ENCODE measurements at places on chromosomes 16 and 17.

DNA sequence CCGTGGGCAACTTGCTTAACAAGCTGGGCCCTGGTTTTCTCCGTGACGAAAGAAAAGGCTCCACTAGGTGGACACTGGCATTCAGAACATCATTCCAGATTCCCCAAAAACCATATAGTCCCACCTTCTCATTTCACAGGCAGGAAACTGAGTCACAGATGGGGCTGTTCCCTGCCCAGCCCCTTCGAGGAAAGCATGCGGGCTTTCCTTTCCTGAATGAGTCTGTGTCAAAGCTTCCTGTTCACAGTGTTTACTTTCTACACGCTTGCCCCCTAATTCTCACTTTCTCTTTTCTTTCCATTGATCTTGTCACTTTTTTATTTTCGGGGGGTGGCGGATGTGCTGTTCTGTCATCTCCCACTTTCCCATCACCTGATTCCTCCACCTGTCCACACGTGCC lies 10.3 kb upstream of the LGALS9 start:
- no peak for DNase-seq

GRCh38 chr16:87636050-87636684 lies 33.9 kb downstream of the JPH3 start:
- DNase-seq, result peak; percentile 68

DNA sequence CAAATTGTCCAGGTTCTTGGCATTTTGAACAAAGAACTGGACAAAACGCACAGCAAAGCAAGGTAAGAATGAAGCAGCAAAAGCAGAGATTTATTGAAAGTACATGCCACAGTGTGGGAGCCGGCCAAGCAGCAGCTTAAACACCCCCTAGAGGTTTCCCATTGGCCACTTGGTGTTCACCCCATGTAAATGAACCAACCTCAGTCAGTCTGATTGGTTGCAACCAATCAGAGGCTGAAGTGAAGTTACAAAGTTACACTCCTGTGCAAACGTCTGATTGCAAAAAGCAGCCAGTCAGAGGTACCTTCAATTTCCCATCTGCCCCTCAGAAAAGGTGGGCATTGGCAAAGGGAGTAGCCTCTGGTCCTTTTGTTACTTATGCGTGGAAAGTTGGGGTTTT lies 8.8 kb upstream of the ZNF263 start:
- no peak for DNase-seq

DNA sequence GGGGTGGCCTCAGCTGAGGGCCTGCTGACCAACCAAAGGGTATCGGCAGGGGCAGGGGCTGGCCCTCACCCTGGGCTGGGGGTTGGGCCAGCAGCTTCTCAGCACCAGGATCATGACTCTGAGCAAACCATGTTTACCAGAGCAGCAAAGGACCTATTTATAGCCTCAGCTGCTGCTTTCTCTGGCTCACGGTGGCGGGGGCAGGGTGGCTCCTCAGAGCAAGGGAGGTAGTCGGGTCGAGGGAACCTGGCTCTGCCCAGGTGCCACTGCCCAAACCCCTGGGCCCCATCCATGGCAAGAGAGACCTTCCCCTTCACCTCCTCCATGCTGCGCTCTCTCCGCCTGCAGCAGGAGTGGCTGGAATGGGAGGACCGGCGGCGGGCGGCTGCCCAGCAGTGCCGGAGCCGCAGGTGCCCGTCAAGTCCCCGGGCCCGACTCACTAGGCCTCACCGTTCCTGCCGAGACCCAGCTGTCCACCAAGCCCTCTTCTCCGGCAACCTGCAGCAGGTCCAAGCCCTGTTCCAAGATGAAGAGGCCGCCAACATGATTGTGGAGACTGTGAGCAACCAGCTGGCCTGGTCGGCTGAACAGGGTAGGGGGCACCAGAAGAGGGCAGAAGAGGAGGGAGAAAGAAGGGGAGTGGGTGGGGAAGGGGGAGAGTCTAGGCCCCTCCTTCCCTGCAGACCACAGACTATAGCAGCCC lies at the start of gene ASB16:
Gene ASB16 (plus strand): TSS at position 206 of the 703 bp plus-strand sequence. CDS start 86 bp downstream, at position 292.
- DNase-seq, result no peak

- DNase-seq, result no peak
Measured at GRCh38 chr16:23528644-23529310, 18.5 kb upstream of the GGA2 start.

GRCh38 chr17:40540448-40540847 lies 24.8 kb downstream of the CCR7 start:
- no peak for DNase-seq

- DNase-seq, result no peak
Measured at GRCh38 chr17:57464191-57464864, 208.0 kb downstream of the MSI2 start.

GRCh38 chr16:88627531-88628411 lies 10.6 kb upstream of the IL17C start:
- DNase-seq, result no peak

- no peak for DNase-seq
Measured at GRCh38 chr17:65197201-65197600, 60.0 kb downstream of the RGS9 start.

- no peak for DNase-seq
Measured at GRCh38 chr17:62891659-62892058, 74.4 kb upstream of the TANC2 start.

- DNase-seq, result no peak
Measured at GRCh38 chr16:23729503-23730424, 16.7 kb upstream of the ERN2 start.
